Progenitor cell of endocrine pancreas (in vitro differentiated cells): ENCODE measurements at places on chromosomes 3 and 15. TPM values are rescaled to one million over a fixed set of nuclear protein-coding genes. Genes with fewer than 3 reads are reported as not detected.
A peak's percentile ranks its signal among the peaks of the same experiment; 100 is the strongest.

EFHB gene
- 1.2 and 1.4 TPM in 2 replicates for total RNA-seq

ATP2B2 gene
- total RNA-seq = 0.07 TPM in 2 replicates

GRCh38 chr15:37100966-37101215 lies 542 bp upstream of the MEIS2 start:
- H3K27ac ChIP-seq = peak overlapping the region; percentile 99
- H3K27me3 ChIP-seq = no peaks in the 10 kb centered on the region
- peak; percentile 24 for DNase-seq
- peak overlapping the region; percentile 92 for H3K4me3 ChIP-seq
- H3K36me3 ChIP-seq = peaks cover 5% of the 10 kb centered on the region

- no peaks in the 10 kb centered on the region for H3K36me3 ChIP-seq
- DNase-seq = no peak
- no peaks in the 10 kb centered on the region for H3K27me3 ChIP-seq
Observed at GRCh38 chr3:58416191-58416590, 17.4 kb downstream of the PDHB start.

DNAH1 gene
- 11.6 and 14.0 TPM in 2 replicates for total RNA-seq

DNA sequence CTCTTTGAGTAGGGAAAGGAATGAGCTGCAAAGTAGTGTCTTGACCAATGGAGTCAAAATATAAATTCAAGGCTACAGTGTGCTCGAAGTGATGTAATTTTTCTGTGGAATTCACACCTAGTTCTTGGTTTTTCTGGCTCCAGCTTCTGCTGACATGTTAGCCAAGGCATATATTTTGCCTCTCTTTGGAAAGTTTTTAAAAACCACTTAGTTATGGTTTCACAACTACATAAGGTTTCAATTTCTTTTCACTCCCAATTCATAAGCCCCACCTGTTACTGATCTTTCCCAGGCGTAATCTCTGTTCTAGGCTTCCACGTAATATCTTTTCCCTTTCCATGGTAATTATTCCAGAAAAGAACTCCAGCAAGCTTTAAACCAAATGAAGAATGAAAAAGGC lies 46.9 kb downstream of the GADL1 start:
- no peaks in the 10 kb centered on the region for H3K36me3 ChIP-seq
- H3K27me3 ChIP-seq = no peaks in the 10 kb centered on the region
- H3K4me3 ChIP-seq = no peak overlapping the region
- no peak overlapping the region for H3K27ac ChIP-seq
- peaks cover 10% of the 10 kb centered on the region for H3K4me1 ChIP-seq

MYLK gene
- 1.1 and 3.8 TPM in 2 replicates for total RNA-seq

DNA sequence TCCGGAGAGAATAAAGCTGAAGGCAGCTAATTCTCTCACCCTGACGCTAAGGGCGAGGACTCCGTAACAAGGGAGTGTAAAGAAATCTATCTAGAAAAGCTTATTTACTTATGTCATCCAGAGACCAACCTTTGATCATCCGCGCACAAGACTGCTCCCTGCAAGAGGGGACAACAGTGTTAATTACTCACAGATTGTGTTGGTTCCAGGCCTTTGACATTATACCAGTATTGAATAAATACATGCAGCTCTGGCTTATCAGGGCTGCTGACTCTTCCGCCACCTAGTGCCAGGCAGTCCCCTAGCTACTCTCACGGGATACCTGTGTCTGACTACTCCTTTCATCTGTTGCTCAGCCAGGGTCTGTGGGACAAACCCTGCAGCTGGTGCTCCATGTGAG lies 211.7 kb downstream of the DTWD1 start:
- H3K27me3 ChIP-seq = peaks cover 5% of the 10 kb centered on the region
- peaks cover 5% of the 10 kb centered on the region for H3K4me1 ChIP-seq
- no peaks in the 10 kb centered on the region for H3K36me3 ChIP-seq
- peak; percentile 22 for DNase-seq

GOLGA6L10 gene
- 8.7 and 9.5 TPM in 2 replicates for total RNA-seq

DNA sequence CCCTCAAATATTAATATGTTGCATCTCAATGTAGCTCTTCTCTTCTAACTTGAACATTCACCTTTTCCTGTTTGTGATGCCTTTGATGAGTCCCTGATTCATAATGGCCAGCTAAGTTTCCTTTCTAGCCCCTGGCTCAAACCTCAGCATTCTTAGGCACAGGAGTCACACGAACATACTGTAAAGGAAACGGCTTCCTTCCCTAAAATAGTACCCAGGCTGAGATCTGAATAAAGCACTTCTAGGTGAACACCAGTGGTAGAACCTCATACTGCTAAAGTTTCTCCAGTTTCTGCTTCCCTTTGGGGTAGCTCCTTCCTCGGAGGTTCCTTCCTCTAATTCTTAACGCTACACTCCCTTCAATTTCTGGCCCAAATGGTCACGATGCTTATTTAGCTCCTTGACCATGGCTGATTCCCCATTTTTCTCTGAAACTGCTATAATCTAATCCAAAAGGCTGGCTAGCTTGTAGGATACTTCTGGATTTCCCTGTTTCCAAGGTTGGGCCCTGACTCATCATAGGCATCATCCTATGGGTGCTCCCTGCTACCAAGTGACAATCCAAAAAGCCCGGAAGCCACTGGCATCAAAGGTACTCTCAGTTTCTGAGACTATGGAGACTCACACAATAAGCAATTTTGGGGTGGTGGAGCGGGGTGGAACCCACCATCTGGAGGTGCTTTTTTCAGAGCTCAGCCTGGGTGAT lies 2.4 kb downstream of the ANAPC13 start:
- peak overlapping the region; percentile 59 for H3K27ac ChIP-seq
- H3K36me3 ChIP-seq = peaks cover 25% of the 10 kb centered on the region
- peak overlapping the region; percentile 54 for H3K4me3 ChIP-seq
- no peaks in the 10 kb centered on the region for H3K27me3 ChIP-seq

GRCh38 chr15:37261685-37262084 lies 161.3 kb upstream of the MEIS2 start:
- no peaks in the 10 kb centered on the region for H3K4me1 ChIP-seq
- H3K36me3 ChIP-seq = no peaks in the 10 kb centered on the region
- no peaks in the 10 kb centered on the region for H3K27me3 ChIP-seq
- peak overlapping the region; percentile 38 for H3K27ac ChIP-seq
- H3K4me3 ChIP-seq = no peak overlapping the region

- no peak overlapping the region for H3K4me3 ChIP-seq
- H3K27me3 ChIP-seq = peaks cover 91% of the 10 kb centered on the region
- no peak overlapping the region for H3K27ac ChIP-seq
- no peak for DNase-seq
Observed at GRCh38 chr15:70198441-70199123, 100.9 kb upstream of the TLE3 start.

GRCh38 chr15:59862191-59863155 lies 141.6 kb upstream of the FOXB1 start:
- no peak overlapping the region for H3K27ac ChIP-seq
- peaks cover 17% of the 10 kb centered on the region for H3K27me3 ChIP-seq
- H3K36me3 ChIP-seq = no peaks in the 10 kb centered on the region
- H3K4me1 ChIP-seq = no peaks in the 10 kb centered on the region
- DNase-seq = no peak

DNA sequence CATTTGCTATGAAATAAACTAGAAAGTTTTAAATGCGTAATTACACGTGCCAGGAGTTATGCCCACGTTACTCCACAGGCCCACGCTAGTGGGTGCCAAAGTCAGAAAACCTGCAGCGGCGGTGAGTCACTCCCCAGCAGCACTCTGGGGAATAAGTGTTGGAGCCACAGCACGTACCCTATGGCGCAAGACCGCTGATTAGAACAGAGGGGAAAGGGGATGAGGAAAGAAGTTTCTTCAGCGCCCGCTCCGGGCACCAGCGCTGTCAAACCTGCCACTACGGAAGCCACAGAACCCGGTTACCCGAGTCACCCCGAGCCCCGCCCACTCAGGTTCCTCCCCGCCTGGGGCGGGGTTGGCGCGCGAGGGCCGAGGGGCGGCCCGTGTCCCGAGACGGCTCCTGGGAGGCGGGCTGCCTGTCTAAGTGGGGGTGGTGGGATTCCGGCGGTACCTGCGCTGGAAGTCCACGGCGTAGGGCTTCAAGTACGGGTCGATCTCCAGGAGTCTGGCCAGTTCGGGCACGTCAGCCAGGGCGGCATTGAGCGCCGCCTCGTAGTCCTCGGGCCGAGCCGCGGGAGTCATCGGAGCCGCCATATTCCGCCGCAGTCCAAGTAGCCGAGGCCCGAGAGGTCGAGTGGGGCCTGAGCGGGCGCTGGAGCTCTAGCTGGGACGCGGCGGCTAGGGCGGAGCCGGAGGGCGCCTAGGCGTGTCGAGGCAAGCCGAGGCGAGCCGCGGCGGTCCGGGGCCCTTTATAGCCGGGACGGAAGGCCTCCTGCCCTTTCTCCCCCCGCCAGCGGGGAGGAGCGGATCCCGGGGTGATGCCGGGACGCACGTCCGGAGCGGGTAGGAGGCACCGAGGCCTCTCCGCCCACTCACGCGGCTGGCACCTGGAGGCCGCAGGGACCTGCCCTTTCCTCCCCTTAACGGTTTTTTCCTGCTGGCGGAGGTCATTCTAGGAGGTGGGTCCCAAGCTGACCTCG lies at the start of gene GBE1:
Gene GBE1 (minus strand): TSS at position 722 of the 980 bp plus-strand sequence. CDS start 128 bp downstream, at position 594.
- H3K27ac ChIP-seq = peak within 1 kb of the TSS; percentile 100
- H3K36me3 ChIP-seq = no peaks in the 10 kb centered on the region
- H3K4me1 ChIP-seq = peaks cover 6% of the 10 kb centered on the region
- H3K27me3 ChIP-seq = no peaks in the 10 kb centered on the region
- H3K4me3 ChIP-seq = peak within 1 kb of the TSS; percentile 93
- peak; percentile 75 for DNase-seq

DNA sequence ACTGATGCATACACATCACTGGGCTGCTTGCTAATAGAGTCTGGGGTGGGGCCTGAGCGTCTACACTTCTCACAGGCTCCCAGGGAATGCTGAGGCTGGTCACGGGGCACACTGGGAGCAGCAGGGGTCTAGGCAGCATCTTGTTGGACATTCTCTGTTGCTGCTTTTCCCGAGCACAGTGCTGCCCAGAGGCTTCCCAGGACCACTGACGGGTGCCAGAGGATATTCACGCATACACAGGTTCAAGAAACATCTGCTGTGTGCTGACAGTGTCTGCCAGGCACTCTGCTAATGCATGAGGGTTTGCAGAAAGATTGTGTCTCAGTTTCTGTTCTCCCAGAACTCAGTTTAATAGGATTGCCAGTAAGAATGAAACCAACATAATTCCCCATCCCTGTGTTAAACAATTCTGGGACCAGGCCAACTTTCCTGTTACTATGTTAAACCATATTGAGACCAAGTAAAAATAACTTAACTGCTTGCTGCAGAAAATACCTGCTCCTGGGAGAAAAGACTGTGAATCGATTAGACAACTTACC lies 23.9 kb upstream of the BCL2L10 start:
- no peak overlapping the region for H3K27ac ChIP-seq
- H3K4me1 ChIP-seq = peaks cover 1% of the 10 kb centered on the region
- no peak overlapping the region for H3K4me3 ChIP-seq

DNA sequence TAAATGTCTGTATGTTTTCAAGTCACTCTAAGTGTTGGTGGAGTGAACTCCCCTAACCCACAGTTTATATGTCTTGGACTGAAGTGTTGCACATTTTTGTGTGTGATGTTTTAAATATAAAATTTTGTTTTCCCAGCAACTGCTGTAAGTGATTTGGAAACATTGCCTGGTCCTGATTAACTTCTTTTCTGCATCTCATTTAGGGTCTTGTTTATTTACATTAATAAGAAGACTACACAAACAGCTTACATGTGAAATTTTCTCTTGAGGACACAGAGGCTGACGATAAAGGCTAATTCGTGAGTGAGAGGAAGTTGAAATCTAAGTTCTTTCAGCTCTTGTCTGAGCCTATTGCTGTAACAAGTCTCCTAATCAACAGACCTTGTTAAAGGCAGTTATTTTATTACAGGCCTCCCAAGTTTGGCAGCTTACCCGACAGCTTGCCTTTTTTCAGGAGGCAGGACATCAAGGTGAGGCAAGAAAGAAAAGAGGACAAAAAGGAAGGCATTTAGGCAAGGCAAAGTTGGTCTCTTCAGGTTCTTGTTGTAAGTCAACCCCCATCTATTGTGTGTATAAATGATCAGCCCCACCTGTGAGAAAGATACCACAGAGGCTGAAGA lies 177.7 kb upstream of the NR2E3 start:
- peaks cover 13% of the 10 kb centered on the region for H3K4me1 ChIP-seq
- no peak overlapping the region for H3K4me3 ChIP-seq
- no peak overlapping the region for H3K27ac ChIP-seq
- peaks cover 30% of the 10 kb centered on the region for H3K27me3 ChIP-seq
- DNase-seq = no peak

GRCh38 chr3:10467904-10468612 lies 37.3 kb downstream of the ATP2B2 start:
- peaks cover 6% of the 10 kb centered on the region for H3K4me1 ChIP-seq
- peaks cover 17% of the 10 kb centered on the region for H3K27me3 ChIP-seq
- H3K4me3 ChIP-seq = no peak overlapping the region
- DNase-seq = no peak
- no peaks in the 10 kb centered on the region for H3K36me3 ChIP-seq
- H3K27ac ChIP-seq = no peak overlapping the region

SPINT1 gene
- 213 and 217 TPM in 2 replicates for total RNA-seq

GRCh38 chr15:57036352-57036751 lies 117.9 kb downstream of the TCF12 start:
- no peak for DNase-seq
- H3K4me1 ChIP-seq = peaks cover 47% of the 10 kb centered on the region
- H3K4me3 ChIP-seq = no peak overlapping the region
- H3K36me3 ChIP-seq = peaks cover 5% of the 10 kb centered on the region

GRCh38 chr3:179027326-179027900 lies 44.2 kb downstream of the ZMAT3 start:
- DNase-seq = no peak
- no peaks in the 10 kb centered on the region for H3K4me1 ChIP-seq
- H3K27me3 ChIP-seq = no peaks in the 10 kb centered on the region

GRCh38 chr3:100833483-100833882 lies 124.2 kb downstream of the TFG start:
- no peak overlapping the region for H3K27ac ChIP-seq
- H3K36me3 ChIP-seq = peaks cover 2% of the 10 kb centered on the region
- no peak for DNase-seq
- peaks cover 13% of the 10 kb centered on the region for H3K4me1 ChIP-seq
- no peak overlapping the region for H3K4me3 ChIP-seq
- H3K27me3 ChIP-seq = peaks cover 26% of the 10 kb centered on the region

CCR5 gene
- total RNA-seq = not detected in 2 replicates

GOLGA8M gene
- total RNA-seq = 0.18 TPM in 1 of 2 replicates, not detected in the other

GRCh38 chr15:64237677-64238076 lies 74.9 kb upstream of the PPIB start:
- peaks cover 12% of the 10 kb centered on the region for H3K4me1 ChIP-seq
- no peak overlapping the region for H3K4me3 ChIP-seq
- peaks cover 5% of the 10 kb centered on the region for H3K36me3 ChIP-seq
- no peak overlapping the region for H3K27ac ChIP-seq
- H3K27me3 ChIP-seq = no peaks in the 10 kb centered on the region

DNA sequence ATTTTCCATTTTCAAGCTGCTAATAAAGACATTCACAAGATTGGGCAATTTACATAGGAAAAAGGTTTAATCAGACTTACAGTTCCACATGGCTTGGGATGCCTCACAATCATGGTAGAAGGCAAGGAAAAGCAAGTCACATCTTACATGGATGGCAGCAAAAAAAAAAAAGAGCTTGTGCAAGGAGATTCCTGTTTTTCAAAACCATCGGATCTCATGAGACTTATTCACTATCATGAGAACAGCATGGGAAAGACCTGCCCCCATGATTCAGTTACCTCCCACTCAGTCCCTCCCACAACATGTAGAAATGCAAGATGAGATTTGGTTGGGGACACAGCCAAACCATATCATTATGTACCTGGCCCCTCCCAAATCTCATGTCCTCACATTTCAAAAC lies 202.0 kb downstream of the FNDC3B start:
- peaks cover 44% of the 10 kb centered on the region for H3K36me3 ChIP-seq
- H3K4me1 ChIP-seq = peaks cover 8% of the 10 kb centered on the region
- no peak for DNase-seq
- no peak overlapping the region for H3K4me3 ChIP-seq
